ENCODE measurements at places on chromosomes 11 and 22.
A peak's percentile ranks its signal among the peaks of the same experiment; 100 is the strongest.

GRCh38 chr11:124799348-124800225 lies 619 bp downstream of the MSANTD2 start:
- peak; percentile 72 for DNase-seq

DNA sequence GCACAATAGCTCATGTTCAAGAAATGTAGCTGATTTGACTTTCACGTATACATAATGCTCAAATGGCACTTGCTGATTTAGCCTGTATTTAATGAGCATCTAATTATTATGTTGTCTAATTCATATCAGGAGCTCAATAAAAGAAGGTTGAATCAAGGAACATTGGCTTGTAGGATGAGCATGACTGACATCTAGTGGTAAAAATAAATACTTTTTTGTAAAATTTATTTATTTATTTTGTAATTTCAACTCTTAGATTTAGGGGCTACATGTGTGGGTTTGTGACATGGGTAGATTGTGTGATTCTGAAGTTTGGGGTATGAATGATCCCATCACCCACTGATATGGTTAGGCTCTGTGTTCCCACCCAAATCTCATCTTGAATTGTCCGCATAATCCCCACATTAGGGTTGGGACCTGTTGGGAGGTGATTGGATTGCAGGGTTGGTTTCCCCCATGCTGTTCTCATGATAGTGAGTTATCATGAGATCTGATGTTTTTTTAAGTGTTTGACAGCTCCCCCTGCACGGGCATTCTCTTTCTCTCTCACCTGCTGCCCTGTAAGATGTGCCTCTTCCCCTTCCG lies 1.7 kb upstream of the OR52E5 start:
- peak; percentile 10 for DNase-seq

DNA sequence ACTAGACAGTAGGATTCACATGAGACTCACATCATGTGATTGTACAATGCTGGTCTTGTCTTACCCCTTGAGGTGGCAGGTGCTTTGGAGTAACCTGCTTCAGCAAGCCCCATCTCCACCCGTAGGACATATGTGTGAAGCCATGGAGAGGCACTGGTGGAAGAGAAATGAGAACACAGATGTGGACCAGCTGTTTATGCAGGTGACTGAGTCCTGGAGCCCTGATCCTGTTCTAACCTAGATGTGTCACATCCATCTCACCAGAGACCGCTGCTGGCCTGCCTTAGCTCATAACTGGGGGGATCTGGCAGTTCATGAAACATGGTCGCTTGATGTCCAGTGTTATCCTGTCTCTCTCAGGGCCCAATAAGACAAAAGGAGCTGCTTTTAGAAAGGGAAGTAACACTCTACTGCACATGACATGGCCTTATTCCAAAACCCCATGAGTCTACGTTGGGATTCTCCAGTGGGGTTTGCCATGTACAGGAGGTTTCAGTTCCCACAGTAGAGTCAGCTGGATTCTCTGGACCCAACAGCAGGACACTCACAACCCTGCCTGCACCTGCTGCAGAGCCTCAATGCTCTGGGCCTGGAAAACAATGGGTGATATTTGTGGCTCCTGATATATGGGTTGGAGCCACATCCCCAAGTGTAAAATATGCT lies 62.0 kb downstream of the GGTLC2 start:
- no peak for DNase-seq

- no peak for DNase-seq
These were observed 32.1 kb upstream of the TENM4 start for GRCh38 chr11:79472819-79473529.

DNA sequence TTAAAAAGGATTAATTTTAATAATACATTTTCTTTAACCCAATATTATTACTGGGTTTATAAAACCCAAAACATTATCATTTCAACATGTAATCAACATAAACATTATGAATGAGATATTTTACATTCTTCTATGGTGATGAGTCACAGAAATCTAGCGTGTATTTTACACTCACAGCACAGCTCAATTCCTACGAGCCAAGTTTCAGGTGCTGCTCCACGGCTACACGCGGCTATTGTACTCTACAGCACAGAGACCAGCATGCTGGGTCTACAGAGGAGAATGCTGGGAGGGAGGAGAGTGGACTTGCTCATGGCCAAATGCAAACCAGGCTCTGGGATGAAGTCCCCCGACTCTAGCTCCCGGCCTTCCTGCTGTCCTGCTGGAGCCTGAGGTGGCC lies 72.0 kb upstream of the LMO1 start:
- DNase-seq = no peak

DNA sequence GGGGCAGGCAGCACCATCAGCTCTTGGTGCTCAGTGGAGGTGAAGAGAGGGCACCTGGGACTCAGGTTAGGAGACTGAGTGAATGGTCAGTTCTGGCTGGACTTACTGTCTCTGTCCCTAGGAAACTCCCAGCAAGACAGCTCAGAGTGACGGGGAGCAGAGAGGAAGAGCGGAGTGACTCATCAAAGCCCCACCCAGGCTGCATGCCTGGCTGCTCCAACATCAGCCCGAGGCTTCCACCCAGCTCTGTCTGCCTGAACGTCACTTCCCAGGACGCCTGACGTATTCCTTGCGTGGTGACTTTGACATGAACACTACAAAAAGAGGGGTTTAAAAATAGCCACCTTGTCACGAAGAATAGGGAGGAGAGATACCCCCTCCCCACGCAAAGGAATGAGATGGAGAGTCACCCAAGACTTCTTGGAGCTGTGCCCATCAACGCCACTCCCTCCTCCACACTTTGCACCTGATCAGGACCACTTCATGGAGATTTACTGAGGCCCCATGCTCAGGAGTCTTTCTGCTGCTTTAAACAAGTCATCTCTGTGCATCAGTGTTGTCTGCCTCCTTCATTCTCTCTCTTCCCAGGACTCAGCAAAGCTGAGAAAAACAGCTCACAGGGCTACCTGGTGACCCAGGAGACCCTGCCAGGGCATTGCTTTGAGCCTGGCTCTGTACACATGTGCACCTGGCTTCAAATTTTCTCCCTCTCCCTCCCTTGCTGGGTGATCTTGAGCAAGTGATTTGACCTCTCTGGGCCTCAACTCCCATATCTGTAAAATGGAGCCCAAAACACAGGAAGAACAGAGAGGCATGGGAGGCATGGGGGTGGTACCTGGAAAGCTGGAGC lies 83.1 kb downstream of the MN1 start:
- no peak for DNase-seq

DNA sequence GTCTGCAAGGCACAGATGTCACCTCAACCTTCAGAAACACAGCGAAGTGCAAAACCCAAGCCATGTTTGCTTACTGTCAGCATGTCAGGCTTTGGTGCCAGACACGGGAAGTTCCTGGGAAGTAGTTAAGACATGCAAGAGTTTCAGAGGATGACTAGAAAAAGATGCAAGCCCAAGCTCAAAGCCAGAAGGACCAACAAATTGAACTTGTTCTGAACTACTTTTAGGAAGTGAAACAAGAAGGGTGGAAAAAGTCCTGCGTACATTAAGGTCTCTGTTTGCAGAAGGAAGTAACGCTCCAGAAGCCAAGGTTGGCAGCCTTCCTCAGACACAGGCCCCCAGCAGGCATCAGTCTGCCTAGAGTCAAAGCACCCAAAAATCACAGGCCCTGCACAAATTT lies 2.6 kb downstream of the AP1B1 start:
- DNase-seq = peak; percentile 45

GRCh38 chr11:81444297-81444696 lies 1289.4 kb downstream of the FAM181B start:
- no peak for DNase-seq

DNA sequence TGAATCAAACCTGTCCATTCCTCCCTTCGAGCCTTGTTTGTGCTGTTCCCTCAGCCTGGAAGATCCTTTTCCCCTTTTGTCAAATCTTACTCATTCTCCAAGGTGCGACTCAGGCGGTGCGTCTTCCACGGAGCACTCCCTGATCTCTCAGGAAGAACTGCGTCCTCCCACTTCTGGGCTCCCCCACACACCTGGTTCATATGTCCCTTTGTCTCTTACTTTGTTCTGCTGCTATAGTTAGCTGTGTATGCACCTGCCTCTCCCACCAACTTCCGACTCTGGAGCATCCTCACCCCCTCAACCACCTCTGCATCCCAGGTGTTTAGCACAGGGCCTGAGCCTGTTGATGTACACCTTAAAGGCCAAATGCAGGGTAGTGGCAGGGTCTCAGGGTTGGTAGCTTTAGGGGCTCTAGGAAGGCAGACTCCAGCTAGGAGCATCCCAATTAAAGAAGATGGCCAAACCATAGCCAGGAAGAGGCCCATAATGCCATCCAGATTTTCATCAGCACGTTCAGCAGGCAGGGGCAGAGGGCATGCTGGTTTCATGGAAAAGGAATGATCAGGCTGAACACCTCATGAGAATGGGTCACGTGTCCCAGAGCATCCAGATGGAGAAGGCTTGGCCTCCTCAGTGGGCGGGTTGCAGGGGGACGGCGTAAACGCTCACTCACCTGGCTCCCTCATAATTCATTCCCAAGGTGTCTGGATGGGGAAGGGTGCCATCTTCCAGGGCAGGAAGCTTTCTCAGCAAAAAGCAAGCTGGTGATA lies 20.1 kb downstream of the PTPN5 start:
- no peak for DNase-seq

- no peak for DNase-seq
These were observed 3.6 kb upstream of the SORL1 start for GRCh38 chr11:121448431-121448941.

- DNase-seq = no peak
These were observed 827 bp downstream of the NAALADL1 start for GRCh38 chr11:65057526-65057925.

GRCh38 chr22:26174280-26174679 lies 5.0 kb downstream of the SEZ6L start:
- no peak for DNase-seq

DNA sequence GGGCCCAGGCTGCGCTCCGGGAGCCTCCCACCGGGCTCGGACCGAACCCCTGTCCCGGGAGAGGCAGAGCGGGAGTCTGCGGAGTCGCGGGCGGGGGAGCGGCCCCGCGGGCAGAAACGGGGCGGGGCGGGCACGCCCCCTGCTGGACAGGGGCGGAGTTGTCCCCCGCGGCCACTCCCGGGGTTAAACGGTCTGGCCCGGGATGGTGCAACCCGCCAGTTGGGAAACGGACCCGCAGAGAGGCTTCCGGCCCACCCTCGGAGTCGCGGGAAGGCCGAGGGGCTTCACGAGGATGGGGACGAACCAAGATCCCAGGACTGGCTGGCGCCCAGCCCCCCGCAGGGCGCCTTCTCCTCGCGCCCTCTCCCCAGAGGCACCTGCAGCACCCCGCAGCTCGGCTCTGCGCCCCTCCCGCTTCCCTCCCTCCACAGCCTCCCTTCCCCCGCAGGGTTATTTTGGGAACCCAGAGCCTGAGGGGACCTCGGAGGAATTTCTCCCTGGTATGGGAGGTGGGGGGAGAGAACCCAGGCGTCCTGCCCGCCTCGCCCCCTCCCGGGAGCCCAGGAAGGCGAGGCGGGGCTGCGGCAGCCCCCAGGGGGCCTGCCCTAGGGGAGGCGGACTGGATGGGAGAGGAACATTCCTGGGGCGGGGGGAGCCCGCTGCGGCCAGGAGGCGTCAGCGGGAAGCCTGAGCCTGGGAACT lies 902 bp downstream of the RASGRP2 start:
- DNase-seq = peak; percentile 96

DNA sequence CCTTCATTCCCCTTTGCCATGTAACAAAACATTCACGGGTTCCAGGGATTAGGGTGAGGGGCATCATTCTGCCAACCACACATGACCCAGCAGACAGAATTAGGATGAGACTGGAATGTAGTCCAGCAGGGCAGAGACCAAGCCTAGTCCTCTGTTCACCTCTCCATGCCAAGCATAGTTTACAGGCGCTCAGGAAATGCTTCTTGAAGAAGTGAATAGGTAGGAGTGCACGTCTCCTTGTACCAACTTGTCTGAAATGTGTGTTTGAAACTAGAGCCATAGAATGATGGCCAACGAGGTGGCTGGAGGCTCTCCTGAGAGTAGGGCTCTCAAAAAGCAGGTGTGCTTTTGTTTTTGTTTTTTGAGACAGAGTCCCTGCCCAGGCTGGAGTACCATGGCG lies 8.2 kb downstream of the SPINDOC start:
- no peak for DNase-seq

DNA sequence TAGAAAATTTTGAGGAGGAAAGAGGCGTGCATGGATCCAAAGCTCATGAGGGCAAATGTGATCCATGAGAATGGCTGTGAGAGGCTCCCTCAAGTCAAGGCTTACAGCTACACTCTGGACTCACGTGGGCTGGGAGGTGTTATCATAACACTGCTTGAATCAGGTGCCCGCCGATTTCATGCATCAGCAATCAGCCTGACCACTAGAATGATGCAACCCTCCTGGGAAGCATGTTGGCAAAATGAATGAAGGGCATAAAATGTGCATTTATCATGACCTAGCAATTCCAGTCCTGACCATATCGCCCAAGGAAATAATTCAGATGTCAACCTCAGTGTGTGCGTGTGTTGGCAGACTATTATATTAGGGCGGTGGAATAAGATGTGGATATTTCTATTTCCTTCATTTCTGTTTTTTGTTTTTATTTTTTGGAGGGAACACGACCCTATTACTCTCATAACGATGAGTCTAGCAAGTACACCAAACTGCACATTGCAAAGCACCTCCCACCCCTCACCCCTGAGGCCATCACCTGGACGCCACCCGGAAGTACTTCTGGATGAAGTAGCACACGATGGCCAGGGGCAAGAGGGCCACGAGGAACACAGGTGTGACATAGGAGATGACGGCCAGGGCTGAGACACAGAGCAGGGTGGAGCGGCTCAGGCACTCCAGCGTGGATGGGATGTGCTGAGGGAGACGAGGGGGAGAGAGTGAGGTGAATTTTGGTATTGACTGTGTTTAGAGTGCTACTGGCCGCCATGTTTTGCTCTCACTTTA lies 15.7 kb upstream of the KCNJ11 start:
- no peak for DNase-seq

GRCh38 chr22:39933741-39934140 lies 26.5 kb upstream of the TMA7B start:
- no peak for DNase-seq

GRCh38 chr11:21896216-21896615 lies 296.7 kb upstream of the ANO5 start:
- DNase-seq = no peak

GRCh38 chr22:39920134-39920743 lies 19.4 kb downstream of the GRAP2 start:
- no peak for DNase-seq

DNA sequence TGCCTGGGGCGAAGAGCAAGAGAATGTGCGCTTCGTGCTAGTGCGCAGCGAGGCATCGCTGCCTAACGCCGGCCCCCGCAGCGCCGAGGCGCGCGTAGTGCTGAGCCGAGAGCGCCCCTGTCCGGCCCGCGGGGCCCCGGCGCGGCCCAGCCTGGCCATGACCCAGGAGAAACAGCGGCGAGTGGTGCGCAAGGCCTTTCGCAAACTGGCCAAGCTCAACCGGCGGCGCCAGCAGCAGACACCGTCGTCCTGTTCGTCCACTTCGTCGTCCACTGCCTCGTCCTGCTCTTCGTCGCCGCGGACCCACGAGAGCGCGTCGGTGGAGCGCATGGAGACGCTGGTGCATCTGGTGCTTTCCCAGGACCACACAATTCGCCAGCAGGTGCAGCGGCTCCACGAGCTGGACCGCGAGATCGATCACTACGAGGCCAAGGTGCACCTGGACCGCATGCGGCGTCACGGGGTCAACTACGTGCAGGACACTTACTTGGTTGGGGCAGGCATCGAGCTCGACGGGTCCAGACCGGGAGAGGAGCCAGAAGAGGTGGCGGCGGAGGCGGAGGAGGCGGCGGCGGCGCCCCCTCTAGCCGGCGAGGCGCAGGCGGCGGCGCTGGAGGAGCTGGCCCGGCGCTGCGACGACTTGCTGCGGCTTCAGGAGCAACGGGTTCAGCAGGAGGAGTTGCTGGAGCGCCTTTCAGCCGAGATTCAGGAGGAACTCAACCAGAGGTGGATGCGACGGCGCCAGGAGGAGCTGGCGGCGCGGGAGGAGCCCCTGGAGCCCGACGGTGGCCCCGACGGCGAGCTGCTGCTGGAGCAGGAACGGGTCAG lies 1.0 kb downstream of the RASSF10 start:
- peak; percentile 25 for DNase-seq

All from GM20000 (cell line).